T-helper 17 cell (primary cell): ENCODE measurements at places on chromosomes 7 and 10. TPM values are rescaled to one million over a fixed set of nuclear protein-coding genes. Genes with fewer than 3 reads are reported as not detected.

DEPP1 gene
- total RNA-seq, result 0.27 TPM

DNA sequence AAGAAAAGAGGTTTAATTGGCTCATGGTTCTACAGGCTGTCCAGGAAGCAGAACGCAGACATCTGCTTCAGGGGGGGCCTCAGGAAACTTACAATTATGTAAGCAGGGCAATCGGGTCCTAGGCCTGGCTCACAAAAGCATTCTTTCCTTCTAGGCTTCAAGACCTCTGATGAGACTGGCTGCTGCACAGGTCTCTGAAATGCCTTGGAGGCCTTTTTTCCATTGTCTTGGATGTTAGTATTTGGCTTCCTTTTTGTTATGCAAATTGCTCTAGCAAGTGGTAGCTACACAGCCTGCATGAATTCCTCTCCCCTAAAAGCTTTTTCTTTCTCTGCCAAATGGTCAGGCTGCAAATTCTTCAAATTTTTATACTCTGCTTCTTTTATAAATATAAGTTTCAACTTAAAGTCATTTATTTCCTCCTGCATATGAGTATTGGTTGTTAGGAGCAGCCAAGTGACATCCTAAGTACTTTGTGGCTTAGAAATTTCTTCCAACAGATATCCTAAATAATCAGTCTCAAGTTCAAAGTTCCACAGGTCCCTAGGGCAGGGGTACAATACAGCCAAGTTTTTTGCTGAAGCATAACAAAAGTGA lies 83.1 kb upstream of the SEMA3A start:
- H3K4me3 ChIP-seq, result no peak overlapping the region
- no peaks in the 10 kb centered on the region for H3K27me3 ChIP-seq
- no peaks in the 10 kb centered on the region for H3K36me3 ChIP-seq
- H3K27ac ChIP-seq, result no peak overlapping the region
- no peak for DNase-seq

DNA sequence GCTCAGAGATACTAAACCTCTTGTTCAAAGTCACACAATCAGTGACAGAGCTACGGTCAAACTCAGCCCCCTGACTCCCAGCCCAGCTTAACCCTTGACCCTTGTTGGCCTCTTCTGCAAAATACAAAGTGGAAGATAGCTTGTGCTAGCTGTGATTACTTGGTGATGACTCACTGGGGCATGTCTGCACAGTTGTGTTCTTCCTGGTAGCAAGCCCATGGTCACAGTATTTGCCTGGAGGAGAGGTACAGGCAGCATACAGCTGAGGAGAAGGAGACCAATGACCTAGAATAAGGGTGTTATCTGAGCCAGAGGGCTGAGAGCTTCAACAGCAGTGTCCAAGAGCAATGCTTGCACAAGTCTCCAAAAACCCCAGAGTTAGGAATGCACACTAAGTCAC lies 5.7 kb upstream of the HSPA12A start:
- peaks cover 7% of the 10 kb centered on the region for H3K36me3 ChIP-seq
- peaks cover 74% of the 10 kb centered on the region for H3K27me3 ChIP-seq
- H3K4me1 ChIP-seq, result peaks cover 18% of the 10 kb centered on the region
- H3K27ac ChIP-seq, result no peak overlapping the region

DNA sequence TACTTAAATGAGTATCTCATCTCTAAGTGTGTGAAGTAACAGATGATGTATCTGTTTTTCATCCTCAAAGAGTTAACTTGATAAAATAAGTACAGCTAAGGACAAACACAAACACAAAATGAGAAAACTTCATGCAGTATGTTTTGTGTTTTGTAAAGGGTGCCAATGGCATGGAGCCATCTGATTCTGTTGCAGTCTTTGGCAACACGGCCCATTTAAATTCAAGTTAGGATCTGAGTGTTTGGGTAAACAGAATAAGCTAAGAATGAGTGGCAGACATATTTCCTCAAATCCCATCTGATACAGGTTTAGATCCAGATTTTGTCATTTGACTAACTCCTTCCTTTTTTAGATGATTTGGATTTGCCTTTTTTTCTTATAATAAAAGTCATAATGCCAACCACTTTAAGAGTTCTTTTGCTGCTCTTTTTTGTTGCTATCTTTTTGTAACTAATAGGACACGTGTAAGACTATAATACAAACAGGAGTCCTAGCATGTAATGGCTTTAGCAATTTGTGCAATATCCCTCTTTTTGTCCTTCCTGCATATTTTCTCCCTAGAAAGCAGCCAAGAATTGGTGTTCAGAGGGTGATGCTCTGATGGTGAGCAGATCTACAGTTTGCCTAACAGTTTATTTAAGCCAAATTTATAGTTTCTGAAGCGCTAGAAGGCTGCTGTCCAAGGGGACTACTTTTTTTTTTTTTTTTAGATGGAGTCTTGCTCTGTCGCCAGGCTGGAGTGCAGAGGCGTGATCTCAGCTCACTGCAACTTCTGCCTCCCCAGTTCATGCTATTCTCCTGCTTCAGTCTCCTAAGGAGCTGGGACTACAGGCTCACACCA lies 18.9 kb upstream of the ACTA2 start:
- H3K4me3 ChIP-seq, result no peak overlapping the region
- peaks cover 2% of the 10 kb centered on the region for H3K36me3 ChIP-seq
- H3K27ac ChIP-seq, result no peak overlapping the region
- peaks cover 14% of the 10 kb centered on the region for H3K4me1 ChIP-seq
- H3K27me3 ChIP-seq, result no peaks in the 10 kb centered on the region

DNA sequence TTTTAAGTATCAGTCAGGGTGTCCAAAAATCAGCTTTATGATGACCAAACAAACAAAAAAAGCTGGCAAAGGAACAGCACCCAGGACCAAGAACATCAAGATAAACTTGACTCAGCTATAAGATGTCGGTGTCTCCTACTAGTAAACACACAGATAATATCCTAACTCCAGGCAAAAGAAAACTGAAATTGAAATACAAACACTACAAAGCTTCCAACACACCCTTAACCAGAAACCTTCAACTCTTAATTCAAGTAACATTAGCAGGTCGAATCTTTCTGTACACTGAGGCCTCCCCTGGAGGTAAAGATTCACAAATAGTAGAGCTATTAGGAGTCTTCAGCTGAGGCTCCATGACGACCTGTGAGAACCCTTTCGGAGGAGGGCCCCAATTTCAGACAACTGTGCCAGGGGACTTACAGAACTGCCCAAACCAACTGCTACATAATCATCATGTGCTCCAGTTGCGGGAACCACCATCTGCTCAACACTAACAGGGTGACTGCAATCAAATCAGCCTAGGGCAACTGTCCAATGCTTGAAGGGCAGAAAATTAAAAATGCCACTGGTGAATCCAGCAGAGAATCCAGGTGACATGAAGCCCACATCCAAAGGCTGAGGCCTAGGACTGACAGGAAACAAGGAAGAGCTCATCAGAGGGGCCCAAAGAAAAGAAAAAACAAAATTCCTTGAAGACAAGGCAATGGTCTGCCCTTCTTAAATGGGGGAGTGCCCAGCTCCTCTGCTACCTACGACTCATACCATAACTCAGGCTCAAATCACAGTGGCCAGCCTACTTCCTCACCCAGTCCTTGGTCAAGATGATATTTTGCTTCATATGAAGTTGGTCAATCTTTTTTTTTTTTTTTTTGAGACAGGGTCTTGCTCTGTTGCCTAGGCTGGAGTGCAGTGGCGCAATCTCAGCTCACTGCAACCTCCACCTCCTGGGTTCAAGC lies 20.0 kb downstream of the XPNPEP1 start:
- no peak for DNase-seq
- H3K4me3 ChIP-seq, result peak overlapping the region; percentile 84
- H3K27me3 ChIP-seq, result no peaks in the 10 kb centered on the region
- H3K4me1 ChIP-seq, result peaks cover 60% of the 10 kb centered on the region

GRCh38 chr10:48449501-48450232 lies 143.2 kb downstream of the MAPK8 start:
- no peaks in the 10 kb centered on the region for H3K4me1 ChIP-seq
- no peak overlapping the region for H3K27ac ChIP-seq
- no peak for DNase-seq
- peaks cover 27% of the 10 kb centered on the region for H3K27me3 ChIP-seq
- H3K36me3 ChIP-seq, result peaks cover 3% of the 10 kb centered on the region
